NCI-H187 treated with DMSO at 0.1 percent for 48 hours (cell line): ENCODE measurements at places on chromosomes 3 and 15.

DNA sequence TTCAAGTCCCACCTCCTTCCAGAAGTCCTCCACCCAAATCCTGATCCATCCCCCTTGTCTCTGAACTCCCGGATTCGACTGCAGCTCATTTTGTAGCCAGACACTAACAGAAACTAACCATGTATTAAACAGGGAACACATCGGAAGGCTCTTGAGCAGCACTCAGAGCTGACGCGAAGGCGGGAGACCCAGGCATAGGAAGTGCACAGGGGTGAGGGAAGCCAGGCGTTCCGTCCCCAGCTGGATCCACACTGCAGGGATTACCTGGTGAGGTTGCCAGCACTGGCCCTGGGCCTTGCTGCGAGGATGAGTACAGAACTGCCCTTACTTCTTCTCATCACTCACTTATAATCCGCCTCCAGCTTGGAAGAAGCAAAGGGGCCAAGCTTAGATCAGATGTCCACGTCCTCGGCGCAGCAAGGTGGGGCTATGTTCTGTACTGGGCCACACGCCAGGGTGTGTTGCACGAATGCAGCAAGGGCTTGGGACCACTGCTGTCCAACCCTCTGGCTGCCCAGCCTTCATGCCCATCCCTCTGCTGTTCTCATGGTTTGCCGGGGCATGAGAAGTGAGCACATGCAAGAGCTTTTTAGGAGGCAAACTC, 124.2 kb upstream of the SMAD3 start:
- DNase-seq: no peak

DNA sequence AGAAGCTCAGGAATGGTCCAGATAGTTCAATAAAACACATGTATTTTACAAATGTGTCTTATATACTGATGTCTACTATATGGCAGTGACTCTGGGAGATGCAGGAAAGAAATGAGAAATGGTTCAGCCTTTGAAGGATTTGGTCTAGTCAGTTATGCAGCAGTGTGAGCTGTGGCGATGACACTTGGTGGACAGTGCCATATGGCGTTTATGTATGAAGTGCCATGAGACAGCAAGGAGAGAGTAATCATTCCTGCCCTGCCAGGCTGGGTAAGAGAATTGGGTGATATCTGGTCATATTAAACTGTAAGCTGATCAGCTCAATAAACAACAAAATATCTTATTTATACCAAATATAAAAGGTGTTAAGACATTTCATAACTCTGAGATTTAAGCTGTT, 47.6 kb upstream of the ANP32A start:
- DNase-seq: no peak

- DNase-seq: no peak
Observed at GRCh38 chr3:195549931-195550519, 6.9 kb upstream of the PPP1R2 start.

DNA sequence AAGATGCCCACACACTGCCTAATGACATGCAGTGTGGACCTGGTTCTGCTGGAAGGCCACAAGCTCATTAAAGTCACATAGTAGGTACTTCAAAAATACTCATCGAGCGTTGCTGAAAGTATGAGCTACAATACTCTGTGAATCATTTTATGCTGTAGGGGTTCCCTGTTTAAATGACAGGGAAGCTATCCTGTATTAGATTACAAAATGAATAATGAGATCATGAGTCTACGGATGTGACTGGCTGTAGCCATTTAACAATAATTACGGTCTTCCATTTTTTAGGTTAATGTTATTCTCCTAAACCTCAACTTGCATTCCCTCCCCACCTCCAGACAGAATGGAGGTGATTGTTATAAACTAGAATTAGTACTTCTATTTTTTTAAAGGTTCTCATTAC, 128.2 kb upstream of the FAM3D start:
- no peak for DNase-seq

- DNase-seq: no peak
Observed at GRCh38 chr3:194715022-194715800, 29.5 kb downstream of the FAM43A start.

DNA sequence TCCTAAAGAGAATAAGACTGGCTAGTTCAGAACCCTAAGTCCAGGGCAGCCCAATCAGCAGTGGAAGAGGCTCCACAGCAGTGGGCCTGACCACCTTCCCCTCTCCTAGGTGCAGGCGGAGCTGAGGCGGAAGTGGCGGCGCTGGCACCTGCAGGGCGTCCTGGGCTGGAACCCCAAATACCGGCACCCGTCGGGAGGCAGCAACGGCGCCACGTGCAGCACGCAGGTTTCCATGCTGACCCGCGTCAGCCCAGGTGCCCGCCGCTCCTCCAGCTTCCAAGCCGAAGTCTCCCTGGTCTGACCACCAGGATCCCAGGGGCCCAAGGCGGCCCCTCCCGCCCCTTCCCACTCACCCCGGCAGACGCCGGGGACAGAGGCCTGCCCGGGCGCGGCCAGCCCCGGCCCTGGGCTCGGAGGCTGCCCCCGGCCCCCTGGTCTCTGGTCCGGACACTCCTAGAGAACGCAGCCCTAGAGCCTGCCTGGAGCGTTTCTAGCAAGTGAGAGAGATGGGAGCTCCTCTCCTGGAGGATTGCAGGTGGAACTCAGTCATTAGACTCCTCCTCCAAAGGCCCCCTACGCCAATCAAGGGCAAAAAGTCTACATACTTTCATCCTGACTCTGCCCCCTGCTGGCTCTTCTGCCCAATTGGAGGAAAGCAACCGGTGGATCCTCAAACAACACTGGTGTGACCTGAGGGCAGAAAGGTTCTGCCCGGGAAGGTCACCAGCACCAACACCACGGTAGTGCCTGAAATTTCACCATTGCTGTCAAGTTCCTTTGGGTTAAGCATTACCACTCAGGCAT, 33.7 kb downstream of the VIPR1 start:
- DNase-seq: no peak

DNA sequence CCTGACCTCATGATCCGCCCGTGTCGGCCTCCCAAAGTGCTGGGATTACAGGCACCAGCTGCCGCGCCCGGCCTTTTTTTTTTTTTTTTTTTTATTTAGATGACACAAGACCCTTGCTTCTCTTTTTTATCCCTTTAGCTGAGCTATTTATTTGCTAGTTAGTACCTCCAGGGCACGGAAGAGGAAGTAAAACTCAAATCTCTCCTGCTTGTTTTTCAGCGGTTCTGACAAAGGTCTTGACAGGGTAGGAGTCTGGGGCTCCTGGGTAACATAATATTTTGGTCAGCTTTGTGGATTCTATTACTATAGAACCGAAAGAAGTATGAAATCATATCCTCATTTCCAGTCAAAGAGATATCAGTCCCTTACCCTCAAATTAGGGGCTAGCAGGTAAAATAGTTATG, 44.0 kb upstream of the ETV5 start:
- no peak for DNase-seq

GRCh38 chr3:32531010-32531647, 28.5 kb upstream of the CMTM6 start:
- no peak for DNase-seq

GRCh38 chr3:168738527-168739325, 643.0 kb upstream of the GOLIM4 start:
- DNase-seq: no peak

DNA sequence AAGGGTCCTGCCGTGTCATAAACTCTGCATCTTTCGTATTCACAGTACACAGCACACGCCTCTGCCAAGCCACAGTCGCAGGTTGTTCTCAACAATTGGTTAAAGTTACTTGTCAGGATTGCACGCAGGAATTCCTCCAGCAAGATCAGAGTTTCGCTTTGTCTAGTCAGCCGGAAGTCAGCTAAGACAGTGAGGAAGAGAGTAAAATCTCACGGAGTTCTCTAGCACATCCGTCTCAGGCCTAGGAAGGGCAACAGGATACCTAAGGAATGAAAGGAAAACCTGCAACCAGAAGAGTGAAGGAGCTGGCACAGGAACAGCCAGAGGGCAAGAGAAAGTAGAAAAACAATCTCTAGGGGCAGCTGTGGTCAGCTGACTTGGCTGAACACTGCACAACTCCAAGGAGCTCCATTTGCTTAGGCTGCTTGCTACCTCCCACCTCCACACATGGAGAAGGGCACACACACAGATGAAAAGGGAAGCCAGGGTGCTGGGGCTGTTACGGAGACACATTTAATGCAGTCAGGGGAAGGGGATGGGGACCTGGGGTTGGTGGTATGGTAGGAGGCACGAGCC, 23.7 kb downstream of the RORA start:
- DNase-seq: no peak

DNA sequence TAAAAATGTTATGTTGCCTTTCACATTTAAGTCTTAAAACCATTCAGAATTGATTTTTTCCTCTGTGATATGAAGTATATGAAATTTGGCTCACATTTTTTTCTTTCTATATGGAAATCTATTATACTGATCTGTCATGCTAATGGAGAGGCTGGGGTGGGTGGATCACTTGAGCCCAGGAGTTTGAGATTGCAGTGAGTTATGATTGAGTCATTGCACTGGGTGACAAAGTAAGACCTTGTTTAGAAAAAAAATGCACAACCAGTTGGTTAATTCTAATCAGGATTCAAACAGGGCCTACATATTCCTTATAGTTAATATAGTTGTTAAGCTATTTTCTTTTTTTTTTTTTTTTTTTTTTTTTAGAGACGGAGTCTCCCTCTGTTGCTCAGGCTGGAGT, 230.5 kb downstream of the MFSD1 start:
- DNase-seq: no peak

DNA sequence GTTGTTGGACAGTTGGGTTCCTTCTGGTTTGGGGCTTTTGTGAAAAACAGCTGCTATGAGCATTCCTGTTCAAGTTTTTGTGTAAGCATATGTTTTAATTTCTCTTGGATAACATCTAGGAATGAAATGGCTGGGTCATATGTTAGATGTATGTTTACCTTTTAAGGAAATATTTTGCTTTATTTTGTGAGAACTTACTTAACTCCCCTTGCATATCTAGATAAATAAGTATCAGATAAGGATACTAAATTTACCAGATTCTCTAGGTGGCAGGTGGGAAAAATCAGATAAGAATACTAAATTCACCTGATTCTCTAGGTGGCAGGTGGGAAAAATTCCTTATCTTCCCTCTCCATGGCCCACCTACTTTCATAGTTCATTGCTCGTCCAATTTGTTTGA, 1.1 kb upstream of the PLS1 start:
- DNase-seq: no peak

DNA sequence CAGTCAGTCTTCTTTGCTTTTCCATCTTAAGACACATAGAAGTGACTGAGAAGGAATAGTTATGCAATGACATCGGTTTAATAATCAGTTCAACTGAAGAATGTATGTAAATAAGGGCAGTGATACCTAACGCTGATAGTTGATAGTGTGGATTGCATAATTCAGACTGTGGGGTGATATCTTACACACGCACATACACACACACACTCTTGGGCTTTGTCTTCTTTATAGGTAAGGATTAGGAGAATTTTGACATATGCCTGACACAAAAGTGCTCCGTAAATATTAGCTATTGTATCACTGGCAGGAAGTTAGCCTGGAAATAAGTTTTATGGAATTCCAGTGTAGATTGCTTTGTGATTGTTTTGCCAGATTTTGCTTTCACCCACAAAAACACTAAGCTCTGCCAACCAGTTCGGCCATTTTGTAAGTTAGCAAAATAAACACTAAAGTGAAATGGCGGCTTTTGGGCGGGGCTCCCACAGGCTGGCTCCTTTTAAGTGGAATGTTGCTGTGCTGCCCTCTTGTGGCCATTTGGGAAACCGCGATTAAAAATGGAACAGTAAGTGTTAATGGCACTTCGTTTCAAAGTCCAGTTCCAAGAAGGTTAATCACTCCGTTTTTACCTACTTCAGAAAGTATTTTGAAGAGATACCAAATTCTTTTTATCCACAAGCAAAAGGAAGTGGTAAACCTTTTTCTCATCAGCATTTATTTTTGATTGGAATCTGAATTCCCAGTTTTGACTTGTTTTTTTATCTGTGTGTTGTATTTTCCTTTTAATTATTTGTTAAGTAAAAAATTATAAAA, 17.7 kb downstream of the CHD2 start:
- DNase-seq: peak; percentile 81
